HS-27A (cell line): ENCODE measurements at places on chromosomes 11 and 22.
A peak's percentile ranks its signal among the peaks of the same experiment; 100 is the strongest.

GRCh38 chr11:6062691-6063358, 32.3 kb upstream of the OR56A1 start:
- DNase-seq: no peak

GRCh38 chr22:23716811-23717801, 26.3 kb downstream of the RGL4 start:
- DNase-seq: peak; percentile 49

- no peak for DNase-seq
Measured at GRCh38 chr22:30402028-30402765, 5.4 kb downstream of the SEC14L2 start.

- DNase-seq: no peak
Measured at GRCh38 chr22:19232623-19233022, 54.1 kb upstream of the SLC25A1 start.

DNA sequence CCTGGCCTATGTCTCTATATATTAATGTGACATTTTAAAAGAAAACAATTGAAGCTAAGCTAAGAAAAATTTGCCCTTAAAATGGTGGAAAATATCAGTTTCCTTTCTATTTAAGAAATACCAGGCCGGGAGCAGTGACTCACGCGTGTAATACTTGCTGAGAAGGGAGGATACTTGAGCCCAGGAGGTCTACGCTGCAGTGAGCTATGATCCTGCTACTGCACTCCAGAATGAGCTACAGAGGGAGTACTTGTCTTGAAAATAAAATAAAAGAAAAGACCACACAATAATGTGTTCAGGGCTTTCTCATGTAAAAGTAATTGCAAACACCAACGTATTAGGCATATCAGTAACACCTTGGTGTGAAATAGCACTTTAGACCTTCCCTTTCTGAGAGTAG, 1.4 kb upstream of the PRSS23 start:
- no peak for DNase-seq

GRCh38 chr22:18033204-18033998, 9.0 kb upstream of the MICAL3 start:
- DNase-seq: no peak

GRCh38 chr11:19725379-19726079, 12.9 kb downstream of the NAV2 start:
- no peak for DNase-seq

DNA sequence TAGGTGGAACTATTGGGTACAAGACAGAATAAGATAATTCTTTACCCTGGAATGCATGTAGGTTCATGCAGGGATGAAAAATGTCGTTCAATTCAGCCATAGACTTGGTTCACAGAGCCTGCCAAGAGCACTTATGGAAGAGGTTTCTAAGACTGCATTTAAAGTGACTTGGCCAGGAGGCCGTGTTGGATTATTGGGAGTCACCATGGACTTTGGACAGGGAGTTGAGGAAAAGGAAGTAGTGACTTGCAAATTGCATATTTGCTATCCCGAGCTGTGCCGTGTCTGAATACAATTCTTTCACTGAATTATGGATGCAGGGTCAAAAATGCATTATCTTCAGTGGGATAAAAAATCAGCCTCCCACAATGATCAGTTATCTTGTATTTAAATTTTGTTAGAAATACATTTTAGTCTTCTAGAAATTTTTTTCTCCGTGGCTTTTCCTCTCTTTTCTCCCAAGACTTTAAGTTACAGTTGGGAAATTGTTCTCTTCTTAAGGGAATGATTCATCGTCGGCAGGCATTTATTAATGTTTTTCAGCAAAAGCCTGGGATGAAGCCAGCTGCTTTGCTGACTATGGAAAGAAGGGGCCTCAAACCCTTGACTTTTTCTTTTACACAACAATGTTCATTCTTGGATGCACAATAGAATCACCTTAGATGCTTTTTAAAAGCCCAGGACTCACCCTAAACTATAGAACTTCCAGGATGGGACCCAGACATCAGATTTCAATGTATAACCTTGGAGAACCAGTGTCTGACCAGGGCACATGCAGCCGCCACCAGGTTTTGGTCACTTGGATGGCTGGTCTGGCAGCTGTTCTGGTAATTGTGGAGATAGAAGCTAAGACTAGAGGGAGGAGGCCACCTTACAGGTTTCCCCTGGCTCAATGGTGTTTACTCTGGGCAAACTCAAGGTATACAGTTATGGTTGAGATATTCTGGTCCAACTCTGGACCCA, 70.8 kb downstream of the FAT3 start:
- no peak for DNase-seq

- no peak for DNase-seq
Measured at GRCh38 chr11:64237484-64237951, 3.1 kb downstream of the VEGFB start.

- DNase-seq: no peak
Measured at GRCh38 chr11:36257351-36257750, 31.9 kb downstream of the COMMD9 start.

DNA sequence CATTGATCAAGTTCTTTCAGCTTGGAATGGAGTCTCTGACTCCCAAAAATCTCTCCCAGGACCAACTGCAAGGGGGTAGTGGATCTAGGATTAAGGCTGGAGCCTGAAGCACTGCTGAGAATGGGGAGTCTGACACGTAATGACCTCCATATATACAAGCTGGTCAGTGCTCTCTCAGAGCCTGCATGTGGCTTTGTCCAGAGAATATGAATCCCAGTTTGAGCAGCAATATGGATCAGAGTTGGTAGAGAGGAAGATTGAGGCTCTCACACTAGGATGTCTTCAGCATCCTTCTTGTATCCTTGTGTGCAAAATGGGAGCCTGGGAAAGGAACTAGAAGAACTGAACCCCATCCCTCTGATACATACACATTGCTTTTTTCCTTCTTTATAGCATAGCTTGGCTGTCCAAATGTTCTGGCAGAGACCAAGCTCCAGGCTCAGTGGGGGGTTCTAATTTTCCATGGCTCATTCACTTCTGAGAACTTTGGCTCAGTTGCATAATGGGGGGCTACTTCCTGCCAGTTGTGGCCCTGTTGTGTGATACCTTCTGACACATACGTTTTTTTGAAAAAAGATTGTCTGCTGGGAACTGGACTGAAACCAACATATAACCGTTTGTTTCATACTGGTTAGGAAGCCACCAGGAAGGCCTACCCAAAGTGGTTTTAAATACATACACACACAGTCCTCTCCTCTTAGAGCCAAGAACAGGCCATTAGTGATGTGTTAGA, 138.2 kb downstream of the ETS1 start:
- no peak for DNase-seq

DNA sequence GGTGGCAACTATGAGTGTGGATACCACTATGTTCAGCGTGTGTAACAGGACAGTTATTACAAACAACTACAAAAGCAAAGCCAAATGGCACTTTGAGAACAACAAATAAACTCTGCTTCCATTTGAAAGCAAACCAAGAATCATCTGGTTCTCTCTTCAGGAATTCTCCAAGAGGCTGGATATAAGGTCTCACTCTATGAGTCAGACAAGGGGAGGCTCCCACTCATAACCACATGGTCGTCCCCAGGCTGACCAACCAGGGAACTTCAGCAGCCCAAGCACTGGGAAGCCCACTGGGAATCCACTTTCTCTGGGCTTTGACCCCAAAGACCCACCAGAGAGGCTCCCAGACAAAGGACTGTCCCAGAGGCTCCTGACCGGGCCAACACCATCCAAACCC, 35.3 kb downstream of the DGCR2 start:
- no peak for DNase-seq

DNA sequence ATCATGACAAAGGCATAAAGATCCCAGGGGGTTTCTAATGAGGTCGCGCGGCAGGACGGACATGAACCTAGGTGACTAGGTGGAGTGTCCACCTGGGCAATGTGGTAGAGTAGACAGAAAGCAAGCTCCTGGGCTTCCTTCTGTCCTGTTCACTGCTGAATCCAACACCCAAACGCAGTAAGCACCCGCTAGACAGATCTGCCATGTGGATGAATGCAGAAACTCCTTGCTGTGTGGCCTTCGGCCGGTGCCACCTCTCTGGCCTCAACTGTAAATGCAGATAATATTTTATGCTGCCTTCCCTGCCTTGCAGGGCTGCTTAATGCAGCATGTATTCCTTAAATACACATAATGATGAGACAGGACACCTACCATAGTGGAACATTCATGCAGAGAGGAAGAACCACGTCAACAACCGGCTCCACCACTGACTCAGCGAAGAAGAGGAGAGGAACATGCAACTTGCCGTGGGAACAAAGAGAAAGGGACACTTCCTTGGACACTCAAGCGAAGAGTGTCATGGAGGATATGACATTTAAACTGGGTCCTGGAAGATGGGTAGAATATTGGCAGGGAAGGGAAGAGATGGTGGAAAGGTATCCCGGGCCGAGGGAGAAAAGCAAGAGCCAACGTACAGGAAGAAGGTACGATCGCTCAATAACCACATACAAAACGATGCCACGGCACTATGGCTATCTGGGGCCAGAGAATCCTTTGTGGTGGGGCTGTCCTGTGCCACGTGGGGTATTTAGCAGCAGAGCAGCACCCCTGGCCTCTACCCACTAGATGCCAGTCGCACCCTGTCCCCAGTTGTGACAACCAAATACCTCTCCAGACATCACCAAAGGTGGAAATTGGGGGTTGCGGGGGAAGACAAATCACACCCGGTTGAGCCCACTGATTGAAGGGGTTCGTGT, 30.8 kb downstream of the MYH9 start:
- DNase-seq: no peak

DNA sequence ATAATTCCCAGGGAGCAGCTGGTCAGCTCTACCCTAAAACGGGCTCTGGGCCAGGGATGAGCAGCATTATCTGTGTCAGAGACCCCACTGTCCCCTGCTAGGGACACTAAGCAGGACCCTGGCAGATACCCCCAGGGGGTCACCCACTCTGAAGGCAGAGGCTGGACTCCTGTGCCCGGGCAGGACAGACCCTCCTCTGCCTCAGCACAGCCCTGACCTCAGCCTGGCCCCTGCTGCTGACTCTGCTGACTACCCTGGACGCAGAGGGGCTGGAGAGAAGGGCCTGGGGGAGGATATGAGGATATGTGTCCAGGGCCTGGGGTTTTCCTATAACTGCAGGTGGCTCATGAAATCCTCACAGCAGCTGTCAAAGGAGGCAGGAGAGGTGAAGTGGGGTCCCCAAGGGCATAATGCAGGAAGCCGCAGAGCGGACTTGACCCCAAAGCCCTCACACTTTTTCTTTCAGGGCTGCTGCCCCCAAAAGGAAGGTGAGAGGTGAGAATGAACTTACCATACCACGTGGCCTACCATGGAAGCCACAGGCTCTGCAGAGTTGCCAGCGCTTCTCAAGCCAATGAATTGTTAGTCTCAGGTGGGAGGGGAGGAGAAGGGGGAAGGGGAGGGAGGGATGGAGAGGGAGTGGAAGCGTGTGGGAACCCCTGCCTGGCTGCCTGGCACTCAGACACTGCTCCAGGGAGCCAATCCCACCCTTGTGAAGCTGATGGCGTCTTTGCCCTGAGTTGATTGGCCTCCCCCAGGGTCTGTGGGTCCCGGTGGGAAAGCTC, 76.7 kb upstream of the WNT11 start:
- DNase-seq: no peak

GRCh38 chr22:47381240-47381639, 618.8 kb downstream of the TBC1D22A start:
- no peak for DNase-seq

GRCh38 chr11:119892311-119892808, 163.4 kb upstream of the NECTIN1 start:
- no peak for DNase-seq

GRCh38 chr11:74748211-74749126, at the start of gene RNF169:
TSS of gene RNF169 (plus strand) at chr11:74748849. CDS start at chr11:74748881, 32 bp downstream.
- peak; percentile 82 for DNase-seq

DNA sequence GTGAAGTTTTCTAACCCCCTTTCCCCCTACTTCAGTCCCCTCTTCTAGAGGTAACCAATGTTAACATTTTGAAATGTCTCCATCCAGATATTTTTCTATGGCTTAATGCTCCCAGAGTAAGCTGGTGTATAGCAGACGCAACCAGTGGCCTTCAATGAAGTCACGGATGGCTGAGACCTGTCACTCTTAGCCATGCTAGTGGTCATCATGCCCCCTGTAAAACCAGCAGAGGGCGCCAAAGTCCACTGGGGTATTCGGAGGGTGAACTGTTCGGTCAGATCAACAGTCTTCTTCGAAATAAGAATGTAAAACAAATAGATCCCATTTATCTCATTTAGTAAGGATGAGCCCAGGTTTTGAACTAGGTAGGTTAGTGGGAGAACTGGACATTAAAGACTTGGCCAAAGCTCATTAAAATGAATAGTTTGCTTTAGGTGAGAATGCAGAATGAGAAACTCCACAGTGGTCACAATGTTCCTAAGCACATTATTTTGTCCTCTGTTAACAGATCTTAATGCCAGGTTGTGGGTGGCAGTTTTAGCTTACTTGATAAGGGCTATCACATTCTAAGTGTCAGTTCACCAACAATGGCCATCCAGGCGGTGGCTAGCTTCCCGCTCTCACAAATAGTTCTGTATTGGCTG, 8.6 kb upstream of the MMP8 start:
- peak; percentile 23 for DNase-seq
